Right ventricle myocardium superior (tissue), 1 donor: ENCODE measurements at places on chromosomes 2 and 18. TPM values are rescaled to one million over a fixed set of nuclear protein-coding genes. Genes with fewer than 3 reads are reported as not detected.

GRCh38 chr2:171509945-171510731, 12.1 kb upstream of the CYBRD1 start:
- DNase-seq, result no peak

- DNase-seq, result peak; percentile 92
These were observed at the start of gene KLHL29 for GRCh38 chr2:23384551-23385343. TSS of gene KLHL29 (plus strand) at chr2:23385179. CDS start at chr2:23562197, 177,018 bp downstream.

DNA sequence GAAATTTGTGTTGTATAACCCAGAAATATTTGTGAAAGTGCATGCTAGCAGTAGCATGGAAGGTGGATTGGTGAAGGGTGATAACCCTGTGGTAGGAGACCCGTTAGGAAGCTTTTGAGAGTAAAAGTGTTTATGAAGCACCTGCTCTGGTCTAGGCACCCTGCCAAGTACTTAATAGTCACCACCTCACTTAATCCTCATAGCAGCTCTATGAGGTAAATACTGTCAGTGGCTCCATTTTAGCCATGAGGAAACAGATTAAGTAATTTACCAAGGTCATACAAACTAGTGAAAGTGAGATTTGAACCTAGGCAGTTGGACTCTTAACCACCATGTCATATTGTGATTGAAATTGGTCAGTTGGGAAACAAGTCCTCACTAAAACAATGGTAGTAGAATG, 66.8 kb downstream of the TET3 start:
- DNase-seq, result no peak

DNA sequence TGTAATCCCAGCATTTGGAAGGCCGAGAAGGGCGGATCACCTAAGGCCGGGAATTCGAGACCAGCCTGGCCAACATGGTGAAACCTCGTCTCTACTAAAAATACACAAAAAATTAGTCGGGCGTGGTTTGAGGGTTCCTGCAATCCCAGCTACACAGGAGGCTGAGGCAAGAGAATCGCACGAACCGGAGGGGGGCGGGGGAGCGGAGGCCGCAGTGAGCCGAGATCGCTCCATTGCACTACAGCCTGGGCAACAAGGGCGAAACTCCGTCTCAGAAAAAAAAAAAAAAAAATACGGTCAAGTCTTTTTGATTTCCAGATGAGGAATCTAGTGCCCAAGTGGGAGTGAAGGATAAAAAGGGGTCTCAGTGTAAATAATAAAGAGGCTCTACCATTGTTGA, 16.5 kb upstream of the MEIS1 start:
- DNase-seq, result no peak

DNA sequence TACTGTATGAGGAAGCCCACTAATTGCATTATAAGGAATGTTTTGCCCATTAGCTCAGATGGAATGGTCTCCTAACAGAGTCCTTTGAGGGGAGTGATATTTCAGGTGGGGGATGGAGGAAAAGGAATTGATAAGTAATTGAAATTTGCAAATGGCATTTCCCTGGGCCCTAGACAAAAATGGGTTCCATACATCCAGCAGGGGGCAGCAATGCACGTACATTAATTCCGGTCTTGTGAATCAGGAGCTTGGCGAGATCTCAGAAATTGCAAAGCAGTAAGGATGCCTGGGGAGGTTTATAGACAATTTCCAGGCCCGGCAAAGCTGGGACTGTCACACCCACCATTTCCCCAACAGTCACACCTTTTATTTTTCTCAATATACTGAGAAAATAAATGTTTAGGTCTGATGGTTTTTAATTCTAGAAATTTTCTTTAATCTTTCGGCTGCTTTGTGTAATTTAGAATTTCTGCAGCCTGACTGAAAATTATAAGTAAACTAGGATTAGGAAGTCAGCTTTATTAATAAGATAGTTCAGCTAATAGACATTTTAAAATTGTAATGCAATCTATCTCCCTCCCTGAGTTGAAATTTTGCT, 122.8 kb downstream of the LYPD1 start:
- DNase-seq, result peak; percentile 57

- DNase-seq, result no peak
These were observed 24.3 kb upstream of the STAT1 start for GRCh38 chr2:191038241-191038725.

DNA sequence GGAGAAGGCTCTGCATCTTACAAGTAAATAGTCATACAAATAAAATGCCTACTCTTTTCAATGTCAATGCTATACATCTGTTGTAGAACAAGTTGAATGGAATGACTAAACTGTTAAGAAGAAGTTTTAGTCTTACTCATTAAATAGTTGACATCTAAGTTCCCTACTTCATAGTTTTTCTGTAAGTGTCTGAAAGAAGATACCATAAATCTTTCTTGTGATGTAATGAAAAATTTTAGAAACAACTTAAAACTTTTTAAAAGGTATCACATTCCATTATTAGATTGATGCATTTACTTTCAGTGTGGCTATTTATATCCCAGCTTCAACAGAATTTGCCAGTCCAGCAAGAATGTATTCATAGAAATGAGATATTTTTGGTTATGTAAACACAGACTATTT, 185.2 kb upstream of the EPC2 start:
- DNase-seq, result no peak

DNA sequence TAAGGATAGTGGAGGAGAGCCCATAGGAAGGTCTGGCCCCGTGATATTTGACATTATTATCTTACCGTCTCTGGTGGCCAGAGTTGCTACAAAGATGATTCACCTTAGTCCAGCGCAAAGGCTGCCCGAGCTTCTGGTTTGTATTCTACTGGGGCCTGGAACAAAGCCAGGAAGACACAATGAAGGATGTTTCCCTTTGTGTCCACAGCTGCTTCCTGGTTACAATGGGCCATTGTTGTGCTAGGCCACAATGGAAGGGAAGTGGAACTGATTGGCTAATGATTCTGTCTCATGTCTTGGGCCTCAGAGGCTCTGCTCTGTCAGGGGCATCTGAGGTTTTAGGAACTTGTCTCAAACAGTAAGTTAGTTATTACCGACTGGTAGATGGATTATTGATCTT, 132.2 kb downstream of the TDRD15 start:
- no peak for DNase-seq

GRCh38 chr2:174337337-174338146, 2.8 kb downstream of the SP9 start:
- DNase-seq, result peak; percentile 43

DNA sequence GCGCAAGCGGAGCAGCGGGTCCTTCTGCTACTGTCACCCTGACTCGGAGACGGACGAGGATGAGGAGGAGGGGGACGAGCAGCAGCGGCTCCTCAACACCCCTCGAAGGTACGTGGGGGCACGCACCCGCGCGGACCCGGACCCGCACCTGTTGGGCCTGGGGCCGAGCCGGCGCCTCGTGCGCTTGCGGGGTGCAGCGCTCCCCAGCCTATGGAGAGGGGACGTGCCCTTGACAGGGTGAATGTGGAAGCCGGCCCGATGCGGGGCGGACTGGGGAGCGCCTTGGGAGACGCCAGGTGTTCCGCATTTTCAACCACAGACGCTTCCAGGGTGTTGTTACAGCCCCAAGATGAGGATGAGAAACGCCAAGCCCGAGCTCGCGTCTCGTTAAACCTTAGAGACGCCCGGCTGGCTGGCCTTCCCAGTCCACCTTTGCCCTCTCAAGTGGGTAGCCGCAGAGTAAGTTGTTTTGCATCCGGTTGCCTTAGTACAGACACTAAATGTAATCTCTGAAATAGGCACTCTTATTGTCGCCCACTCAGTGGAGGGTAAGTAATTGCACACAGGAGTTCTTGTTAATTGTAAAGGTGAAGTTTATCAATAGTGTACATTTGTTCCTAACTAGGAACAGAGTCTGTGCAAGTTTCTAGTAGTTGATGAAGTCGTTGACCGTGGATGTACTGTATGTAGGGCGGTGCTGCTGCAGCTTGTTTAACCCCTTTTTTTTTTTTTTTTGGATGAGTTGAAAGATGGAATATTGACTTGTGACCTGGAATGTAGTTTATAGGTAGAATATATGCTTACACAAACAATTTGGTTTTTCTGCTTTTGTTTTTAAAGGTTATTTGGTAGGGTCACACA, 815 bp downstream of the GMCL1 start:
- DNase-seq, result peak; percentile 47

DNA sequence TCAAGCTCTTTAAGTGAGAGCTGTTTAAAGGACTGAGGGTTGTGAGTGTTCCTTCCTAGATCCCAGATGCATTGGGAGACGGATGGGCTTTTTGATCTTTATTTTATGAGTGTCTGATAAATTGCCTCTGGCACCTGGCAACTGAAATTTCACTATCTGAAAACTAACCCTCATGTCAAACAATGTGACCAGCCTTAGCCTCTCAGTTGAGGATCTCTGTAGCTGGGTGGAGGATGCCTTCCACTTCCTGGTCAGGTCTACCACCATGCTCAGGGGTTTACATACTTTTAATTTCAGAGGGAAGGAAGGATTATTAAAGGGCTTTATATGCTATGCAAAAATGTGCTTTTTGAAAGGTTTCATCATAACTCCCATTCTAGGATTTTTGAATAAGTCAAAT, 70.5 kb upstream of the NT5C1B start:
- DNase-seq, result no peak

DNA sequence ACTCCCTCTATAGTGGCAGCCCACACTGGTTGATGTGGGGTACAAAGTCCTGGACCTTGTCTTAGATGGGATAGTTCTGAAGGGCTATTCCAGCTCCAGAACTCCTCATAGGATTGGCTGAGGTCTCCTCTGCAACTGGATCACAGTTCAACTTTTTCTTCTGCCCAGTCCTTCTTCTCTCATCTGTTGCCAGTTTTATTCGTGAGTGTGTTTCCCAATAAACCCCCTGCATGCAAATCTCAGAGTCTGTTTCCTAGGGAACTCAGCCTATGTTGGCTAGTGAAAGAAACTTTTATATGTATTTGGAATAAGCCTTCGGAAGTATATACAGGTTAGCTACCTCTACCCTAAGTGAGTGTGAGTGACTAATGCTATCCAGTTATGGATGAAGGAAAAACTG, 823.4 kb downstream of the SLC4A3 start:
- no peak for DNase-seq

The AOX1 gene
- 4.1 TPM for total RNA-seq

The GALNT13 gene
- total RNA-seq, result not detected

The SPP2 gene
- total RNA-seq, result not detected

The CREG2 gene
- not detected for total RNA-seq

The PARD3B gene
- 6.8 TPM for total RNA-seq
